Stimulated activated CD8-positive, alpha-beta memory T cell treated with anti-CD3 and anti-CD28 coated beads, Interleukin-7, amount 100 ng/mL, for 1 hour (primary cell): ENCODE measurements at places on chromosomes 11 and 22.

DNA sequence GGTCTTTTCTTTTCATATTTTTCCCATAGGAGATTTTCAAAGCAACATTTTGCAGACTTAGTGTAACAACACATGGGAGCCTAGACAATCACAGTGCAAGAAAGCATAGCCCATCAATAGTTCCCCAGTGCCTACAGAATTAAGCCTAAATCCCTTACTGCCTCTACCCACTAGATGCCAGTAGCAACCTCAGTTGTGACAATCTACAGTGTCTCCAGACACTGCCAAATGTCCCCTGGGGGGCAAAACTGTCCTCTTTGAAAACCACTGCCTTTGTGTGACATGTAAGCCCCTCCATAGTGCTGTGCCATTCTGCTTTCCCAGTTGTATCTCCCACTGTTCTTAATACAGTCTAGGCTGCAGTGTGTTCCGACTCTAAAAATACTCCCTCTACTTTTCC, 1329.0 kb downstream of the LRRC4C start:
- no peak for DNase-seq

- DNase-seq: no peak
Measured at GRCh38 chr11:119419834-119420492, 3.0 kb downstream of the THY1 start.

DNA sequence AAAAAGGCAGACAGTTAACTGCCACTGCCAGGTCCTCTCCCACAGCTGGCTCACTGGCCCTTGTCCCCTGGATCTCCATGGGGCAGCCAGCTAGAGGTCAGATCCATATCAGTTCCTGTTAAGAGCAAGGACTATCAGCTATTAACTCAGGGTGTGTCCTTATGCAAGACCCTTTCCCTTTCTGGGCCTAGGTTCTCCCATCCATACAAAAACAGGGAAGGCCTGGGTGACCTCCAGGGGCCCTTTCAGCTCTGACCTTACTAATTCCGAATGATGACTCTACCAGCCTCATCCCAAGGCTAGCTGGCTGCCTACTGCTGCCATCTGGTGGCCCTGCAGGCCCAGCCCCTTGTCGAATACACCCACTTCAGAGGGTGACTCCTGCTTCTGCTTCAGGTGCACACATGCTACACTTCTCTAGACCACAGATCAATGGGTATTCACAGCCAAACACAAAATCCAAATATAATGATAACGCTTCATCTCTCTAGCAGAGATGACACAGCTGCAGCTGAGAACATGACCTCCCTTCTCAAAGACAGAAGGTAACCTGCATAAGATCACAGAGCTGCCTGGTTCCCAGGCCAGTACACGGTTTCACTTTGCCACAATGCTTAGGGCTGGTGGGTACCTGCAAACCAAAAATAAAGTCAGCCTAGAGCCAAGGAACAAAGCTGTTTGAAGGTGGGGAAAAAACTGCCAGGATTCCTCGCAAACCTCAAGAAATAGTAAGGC, 34.1 kb downstream of the SERGEF start:
- DNase-seq: no peak

- DNase-seq: no peak
Measured at GRCh38 chr22:19745155-19746101, 15.2 kb upstream of the TBX1 start.

DNA sequence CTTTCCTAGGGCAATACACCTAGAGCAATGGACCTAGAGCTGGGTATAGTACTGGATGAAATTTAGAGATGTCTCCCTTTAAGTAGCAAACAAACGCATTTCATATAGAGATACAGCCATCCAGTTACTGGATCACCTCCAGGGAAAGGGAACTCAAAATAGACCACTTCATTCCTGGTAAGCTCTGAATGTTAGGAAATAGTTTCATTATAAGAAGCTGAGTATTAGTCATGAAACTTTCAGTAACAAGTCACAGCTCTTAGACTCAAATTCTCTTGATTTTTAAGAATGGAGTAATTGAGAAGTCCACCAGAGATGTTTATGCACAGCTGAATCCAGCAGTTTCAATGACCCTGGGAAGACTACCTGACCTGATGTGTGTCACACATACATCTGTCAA, 221.9 kb downstream of the FAM76B start:
- no peak for DNase-seq

DNA sequence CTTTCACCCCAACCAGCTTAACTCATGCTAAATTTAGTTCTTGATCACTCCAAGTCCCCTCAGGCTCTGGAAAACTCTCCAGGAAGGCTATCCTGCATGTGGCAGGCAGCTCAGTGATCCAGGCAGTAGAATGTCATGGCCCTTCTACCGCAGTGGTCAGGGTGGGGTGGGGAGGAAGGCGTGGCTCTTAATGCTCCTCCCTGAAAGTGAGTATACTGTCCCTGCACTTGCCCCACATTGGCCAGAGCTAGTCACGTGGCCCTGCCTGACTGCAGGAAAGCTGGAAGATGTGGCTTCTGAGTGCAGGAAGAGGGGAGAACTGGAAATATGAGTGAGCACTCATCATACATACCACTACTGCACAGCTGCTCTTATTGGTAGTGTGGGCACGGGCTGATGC, 102.1 kb downstream of the GRAMD1B start:
- no peak for DNase-seq

- no peak for DNase-seq
Measured at GRCh38 chr11:80980227-80980626, 1539.4 kb upstream of the TENM4 start.

DNA sequence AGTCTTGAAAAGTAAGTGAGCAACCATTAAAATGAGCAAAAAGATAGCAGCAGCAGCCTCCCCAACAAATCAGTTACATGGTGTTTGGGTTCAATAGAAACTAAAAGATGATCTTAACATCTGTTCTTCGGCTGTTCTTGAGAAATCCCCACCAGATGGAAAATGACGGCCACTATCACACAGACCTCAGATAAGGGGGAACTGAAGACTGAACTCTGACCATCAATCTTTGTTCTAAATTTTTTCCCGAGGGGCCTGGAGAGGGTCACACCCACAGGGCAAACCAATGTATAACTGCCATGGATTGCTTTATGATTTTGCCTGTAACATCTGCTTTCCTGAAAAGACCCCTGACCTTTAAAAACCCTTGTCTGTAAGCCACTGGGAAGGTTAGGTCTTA, 624.8 kb upstream of the KIRREL3 start:
- DNase-seq: no peak

DNA sequence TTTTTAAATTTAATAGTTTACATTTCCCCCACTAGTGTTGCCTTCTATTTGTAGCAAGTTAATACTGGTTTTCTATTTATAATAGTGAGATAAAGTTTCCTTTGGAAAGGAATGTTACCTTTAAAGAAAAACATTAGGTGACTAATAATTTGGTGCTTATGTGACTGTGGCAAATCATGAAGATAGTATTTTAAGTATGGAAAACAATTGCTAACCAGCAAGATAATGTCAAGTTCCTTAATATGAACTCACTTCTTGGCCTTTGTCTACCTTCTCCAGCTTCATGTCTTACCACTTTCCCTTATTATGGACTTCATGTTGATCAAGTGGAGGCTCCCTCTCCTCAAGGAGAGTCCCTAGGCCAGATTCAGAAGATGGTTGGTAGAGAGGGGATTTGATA, 27.2 kb downstream of the ARHGEF12 start:
- DNase-seq: no peak

- no peak for DNase-seq
Measured at GRCh38 chr11:95092549-95093324, 3.1 kb downstream of the ENDOD1 start.

- no peak for DNase-seq
Measured at GRCh38 chr22:32020117-32020516, 22.9 kb upstream of the SLC5A1 start.

DNA sequence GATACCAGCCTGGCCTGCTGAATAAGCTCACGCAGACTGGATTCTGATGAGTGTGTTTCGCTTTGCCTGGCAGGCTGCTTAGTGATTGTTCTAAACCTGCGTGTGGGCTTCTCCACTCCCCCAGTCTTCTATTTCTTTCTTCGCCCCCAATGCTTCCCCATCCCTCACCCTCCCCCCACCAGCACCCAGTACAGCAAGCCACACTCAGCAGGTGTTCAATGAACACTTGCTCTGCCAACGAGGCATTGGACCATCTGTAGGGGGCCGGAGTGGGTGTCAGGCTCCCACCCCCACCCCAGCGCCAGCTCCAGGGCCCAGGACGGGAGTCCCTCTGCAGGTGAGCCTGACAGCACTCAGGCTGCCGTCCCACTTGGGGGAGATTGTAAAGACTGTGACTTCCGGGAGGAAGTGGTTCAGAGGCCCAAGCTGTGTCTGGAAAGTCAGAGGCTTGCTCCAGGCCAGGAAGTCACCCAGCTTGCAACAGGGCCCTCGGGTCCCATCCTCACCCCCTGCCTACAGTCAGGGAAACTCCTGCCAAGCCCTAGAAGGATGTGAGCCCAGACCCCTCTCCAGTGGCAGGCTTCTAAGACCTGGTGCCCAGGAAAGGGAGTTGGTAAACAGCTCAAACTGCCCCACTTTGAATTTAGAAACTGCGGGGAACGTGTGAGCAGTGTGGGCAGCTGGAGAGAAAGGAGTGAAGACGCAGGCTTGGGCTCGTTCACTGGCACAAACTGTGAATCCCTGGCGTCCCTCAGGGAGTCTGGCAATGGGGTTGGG, 66.3 kb upstream of the PRDM11 start:
- DNase-seq: no peak

DNA sequence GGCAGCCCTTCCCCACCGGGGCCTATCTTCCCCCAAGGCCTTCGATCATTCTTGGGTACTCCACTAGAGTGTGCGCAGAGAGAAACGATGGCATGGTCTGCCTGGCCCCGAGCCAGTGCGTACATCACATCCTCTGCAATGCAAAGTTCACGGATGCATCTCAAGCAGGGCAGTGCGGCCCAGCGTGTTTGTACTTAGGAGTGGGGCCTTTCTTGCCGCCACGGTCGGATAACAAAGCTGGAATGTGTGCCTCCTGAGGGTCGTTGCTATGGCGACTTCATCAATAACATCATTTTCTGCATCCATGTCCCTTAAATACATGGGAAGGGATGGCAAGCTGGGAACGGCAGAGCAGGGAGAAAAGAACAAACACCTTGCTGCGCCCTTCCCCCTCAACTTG, 73.9 kb downstream of the SCUBE1 start:
- no peak for DNase-seq

DNA sequence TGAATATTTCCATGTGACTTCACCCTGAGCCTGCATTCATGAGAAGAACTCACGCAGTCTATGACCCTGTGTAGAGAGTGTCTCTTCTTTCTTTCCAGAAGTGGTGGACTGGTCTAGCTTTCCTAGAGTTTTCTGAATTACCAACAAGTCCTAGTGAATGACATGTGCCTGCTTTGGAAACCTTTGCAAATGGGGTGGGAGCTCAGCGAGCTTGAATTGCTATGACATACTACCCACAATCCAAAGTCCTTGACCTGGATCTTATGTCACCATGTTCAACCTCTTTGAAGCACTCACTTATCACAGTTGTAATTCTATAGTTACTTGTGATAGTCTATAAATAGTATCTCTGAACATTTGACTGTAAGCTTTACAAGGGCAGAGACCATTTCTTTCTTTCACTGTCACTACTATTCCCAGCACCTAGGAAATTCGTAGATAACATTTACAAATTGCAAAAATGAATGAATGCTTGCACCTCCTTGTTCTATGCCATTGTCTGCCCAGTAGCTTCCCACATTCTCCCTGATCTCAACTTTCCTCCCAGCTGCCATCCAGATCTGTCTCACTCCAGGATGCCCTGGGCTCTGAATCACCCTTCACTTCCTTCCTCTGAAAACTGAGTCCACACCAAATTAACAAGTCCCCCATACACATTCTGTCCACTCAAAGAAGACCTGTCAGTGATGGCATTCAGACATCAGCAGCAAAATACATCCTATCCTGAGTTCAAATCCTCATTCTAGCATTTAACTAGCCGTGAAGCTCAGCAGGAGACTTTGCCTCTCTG, 201.9 kb upstream of the SESN3 start:
- DNase-seq: no peak

GRCh38 chr11:6926208-6927029, at the start of gene ZNF215:
TSS of gene ZNF215 (plus strand) at chr11:6926426. CDS start at chr11:6932273, 5,847 bp downstream.
- DNase-seq: no peak

- DNase-seq: no peak
Measured at GRCh38 chr11:15204711-15205110, 90.0 kb downstream of the INSC start.

DNA sequence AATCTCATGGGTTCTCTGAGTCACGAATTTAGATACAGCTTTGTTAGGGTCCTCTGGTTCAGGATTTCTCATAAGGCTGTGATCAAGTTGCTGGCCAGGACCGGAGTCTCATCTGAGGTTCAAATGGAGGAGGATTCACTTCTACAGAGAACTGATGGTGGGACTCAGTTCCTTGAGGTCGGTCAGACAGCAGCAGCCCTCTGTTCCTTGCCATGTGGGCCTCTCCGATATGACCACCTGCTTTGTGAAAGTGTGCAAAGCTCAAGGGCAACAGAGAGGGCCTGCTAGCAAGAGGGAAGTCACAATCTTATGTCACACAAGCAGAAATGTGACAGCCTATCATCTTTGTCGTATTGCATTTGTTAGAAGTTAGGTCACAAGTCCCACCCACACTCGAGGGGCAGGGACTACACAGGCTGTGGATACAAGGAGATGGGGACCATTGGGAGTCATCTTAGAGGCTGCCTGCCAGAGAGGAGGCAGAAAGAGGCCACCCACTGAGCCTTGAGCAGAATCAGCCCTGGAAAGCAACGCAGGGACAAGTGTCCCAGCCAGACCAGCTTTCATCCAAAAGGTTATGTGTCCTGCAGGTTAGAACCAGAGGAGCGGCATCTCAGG, 34.5 kb downstream of the RPUSD4 start:
- no peak for DNase-seq

DNA sequence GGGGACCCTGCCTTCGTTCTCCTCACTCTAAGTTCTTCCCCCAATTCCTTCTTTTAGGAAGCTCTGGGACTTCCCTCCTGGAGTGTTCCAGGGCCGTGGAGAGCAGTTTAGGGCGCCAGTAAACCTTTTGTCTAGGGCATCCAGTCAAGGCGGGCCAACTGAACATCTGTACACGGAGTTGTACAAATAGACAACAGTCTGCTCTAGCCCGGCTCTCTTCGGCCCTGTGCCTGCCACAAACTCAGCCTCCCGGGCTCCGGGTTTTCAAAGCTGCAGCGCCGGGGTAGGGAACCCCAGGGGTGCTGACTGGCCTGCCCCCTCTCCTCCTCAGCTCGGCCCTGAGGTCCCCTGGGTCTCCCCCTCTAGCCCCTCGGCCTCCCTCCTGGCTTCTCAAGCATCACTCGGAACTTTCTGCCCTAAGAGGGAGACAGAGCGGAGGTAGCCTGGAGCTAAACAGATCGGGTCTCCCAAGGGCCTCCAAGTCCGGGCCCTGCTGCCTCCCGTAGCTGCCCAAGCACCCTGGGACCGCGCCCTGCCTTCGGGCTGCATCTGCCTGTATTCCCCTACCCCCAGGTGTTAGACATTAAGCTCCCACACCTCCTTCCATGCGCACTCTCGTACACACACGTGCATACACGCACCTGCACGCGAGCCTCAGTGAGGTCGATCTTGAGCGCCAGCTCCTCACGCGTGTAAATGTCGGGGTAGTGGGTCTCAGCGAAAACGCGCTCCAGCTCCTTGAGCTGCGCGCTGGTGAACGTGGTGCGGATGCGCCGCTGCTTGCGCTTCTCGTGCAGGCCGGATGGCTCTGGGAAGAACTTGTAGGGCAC, 3.3 kb downstream of the PHOX2A start:
- no peak for DNase-seq

- DNase-seq: no peak
Measured at GRCh38 chr11:100575860-100576717, 111.0 kb upstream of the ARHGAP42 start.

GRCh38 chr11:58165504-58166106, 23.3 kb upstream of the OR9Q2 start:
- DNase-seq: no peak

- no peak for DNase-seq
Measured at GRCh38 chr22:25555586-25555985, 8.9 kb upstream of the GRK3 start.
